ENCODE measurements at places on chromosomes 4 and X.

DNA sequence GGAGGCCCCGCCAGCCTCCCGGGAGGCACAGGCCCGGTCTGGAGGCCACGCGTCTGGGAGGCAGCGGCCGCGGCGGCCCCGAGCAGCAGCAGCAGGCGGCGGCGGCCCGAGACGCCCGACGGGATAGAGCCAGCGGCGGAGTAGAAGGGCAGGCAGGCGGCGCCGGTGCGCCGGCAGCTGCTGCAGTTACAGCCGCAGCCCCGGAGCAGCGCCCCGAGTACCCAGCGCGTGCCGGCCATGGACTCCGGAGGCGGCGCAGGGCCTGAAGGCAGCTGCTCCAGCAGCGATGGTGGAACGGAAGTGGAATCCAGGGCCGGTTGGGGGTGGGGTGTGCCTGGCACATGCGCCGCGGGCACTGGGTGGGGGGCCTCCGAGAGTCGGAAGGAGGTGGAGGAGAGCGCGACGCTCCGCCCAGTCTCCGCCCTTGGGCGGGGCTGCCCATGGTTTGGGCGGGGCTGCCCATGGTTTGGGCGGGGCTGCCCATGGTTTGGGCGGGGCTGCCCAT lies at the start of gene GRSF1:
Gene GRSF1 (minus strand): TSS at position 302 of the 505 bp plus-strand sequence. CDS start 63 bp downstream, at position 239.
- peak; percentile 91 for DNase-seq

DNA sequence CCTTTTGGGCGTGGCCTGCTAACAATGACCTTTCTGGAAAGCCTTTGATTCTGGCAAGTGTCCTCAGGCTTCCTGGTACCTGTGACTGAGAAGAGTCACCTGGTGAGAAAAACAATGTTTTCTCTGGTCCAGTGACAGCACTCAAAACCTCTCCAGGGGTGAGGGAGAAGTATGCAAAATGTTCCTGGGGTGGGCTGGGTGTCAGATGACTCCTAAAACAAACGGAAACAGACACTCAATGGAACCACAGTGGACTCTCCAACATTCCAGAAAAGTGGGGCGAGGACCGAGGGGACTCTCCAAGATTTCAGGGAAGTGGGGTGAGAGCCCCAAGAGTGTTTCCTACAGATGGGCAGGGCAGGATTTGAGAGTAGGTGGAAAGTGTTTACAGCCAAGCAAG lies 69.5 kb downstream of the ANAPC4 start:
- no peak for DNase-seq

- no peak for DNase-seq
Measured at GRCh38 chr4:73947239-73947985, 34.4 kb downstream of the PF4 start.

DNA sequence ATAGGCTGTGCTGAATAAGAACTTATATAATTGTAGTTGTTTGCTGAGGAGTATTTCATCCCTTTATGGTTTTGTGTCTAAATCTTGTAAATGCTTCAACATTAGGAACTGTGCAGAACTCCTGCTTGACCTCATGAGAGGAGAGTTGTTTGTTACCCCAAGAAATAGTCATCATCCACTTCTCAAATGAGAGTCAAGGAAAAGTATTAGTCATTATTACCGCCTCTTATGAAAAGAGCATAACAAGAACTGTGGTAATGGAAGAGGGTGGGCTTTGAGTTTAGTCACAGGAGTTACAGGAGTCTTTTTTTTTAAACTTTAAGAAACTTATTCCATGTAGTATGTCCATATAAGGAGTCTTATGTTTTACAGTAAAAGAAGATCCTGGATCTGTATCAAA lies 132.9 kb downstream of the RAP1GDS1 start:
- DNase-seq = no peak

DNA sequence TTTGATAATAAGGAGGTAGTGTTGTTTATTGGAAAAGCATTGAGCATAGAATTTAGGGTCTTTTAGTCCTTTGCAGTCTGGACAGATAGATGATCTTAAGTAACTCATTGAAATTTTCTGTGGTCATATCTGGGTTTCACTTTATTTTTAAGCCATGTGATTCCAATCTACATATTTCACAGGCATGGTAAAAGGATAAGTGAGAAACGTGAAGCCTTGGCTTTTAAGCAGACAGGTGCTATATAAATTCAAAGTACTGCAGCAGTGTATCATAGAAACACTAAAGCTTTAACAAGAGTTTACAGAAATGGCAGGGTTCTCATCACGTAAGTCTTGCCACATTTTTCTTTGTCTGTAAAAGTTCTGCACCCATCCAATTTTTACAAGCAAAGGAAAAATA lies 4.9 kb downstream of the PLS3 start:
- DNase-seq = no peak

DNA sequence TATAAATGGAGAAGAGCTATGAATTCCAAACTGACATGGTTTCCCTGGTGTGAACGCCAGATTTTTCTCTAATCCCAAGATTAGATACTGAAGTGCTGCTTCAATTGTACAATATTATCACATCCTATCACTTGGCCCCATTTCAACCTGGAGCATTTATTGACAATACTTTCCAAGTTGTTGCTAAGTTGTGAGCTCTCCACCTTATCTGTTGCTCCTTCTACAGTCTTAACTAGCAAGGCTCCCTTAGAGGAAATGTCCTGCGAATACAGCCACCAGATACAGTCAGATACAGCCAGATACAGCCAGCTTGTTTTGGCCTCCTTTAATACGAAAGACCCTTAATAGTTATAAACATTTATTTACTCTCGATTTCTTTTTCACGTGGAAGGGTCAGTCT lies 466.3 kb upstream of the FAM241A start:
- no peak for DNase-seq

- no peak for DNase-seq
Measured at GRCh38 chr4:109552237-109552636, 7.8 kb upstream of the MCUB start.

DNA sequence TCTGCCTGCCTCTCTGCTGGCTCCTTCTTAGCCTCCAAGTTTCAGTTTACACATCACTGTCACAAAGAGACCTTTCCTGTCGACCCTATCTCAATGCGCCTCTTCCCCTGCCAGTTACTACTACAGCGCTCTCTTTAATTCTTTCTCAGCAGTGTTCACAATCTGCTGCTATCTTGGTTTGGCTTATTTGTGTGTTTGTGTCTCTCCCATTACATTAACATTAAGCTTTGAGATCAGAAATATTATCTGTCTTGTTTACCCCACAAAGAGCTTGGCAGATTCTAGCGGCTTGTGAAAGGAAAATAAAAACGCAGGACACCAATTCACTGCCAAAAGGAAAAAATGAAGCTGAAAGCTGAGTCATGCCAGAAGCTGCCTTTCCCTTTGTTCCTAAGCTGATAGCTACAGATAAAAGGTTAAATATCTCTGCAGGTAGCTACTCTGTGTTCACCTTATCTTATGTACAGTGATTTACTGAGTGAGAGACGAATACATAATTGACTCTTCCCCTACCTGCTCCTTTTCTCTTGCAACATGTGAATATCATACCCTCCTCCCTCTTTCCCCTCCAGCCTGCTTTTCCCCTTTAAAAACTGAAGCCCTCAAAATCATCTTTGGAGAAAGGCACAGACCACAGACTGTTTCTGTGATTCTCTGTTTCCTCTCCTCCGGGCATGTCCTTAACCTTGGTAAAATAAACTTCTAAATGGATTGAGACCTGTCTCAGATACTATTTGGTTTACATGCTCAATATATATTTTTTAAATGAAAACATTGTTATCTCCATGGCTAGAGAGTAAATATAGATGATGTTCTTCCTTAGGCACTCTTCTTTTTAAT lies 19.3 kb upstream of the SLC9A7 start:
- DNase-seq = no peak

DNA sequence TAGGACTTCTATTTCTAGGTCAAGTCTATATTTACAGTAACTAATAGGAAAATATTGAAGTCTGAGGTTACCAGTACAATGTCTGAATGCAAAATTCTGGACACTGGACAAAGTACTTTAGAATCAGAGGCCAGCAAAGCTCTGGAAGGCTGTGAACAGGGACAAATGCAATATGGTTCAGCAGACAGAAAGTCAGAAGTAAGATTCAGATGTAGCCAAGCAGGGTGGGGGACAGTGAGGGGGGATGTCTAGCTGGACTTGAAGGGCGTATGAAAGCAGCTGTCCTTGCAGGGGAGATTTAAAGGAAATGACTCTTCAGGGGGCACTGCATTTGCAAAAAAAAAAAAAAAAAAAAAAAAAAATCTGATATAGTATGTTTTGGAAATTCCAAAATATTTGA lies 2.9 kb downstream of the SORBS2 start:
- no peak for DNase-seq

DNA sequence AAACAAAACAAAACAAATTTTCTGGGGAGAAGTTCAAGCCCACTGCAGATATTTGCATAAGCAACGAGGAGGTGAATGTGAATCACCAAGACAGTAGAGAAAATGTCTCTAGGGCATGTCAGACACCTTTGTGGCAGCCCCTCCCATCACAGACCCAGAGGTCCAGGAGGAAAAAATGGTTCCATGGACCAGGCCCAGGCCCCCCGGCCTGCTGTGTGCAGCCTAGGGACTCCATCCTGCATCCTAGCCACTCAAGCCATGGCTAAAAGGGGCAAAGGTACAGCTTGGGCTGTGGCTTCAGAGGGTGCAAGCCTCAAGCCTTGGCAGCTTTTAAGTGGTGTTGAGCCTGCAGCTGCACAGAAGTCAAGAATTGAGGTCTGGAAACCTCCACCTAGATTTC lies 54.0 kb downstream of the LPAR4 start:
- no peak for DNase-seq

GRCh38 chr4:41213625-41214135 lies 662 bp downstream of the APBB2 start:
- no peak for DNase-seq

DNA sequence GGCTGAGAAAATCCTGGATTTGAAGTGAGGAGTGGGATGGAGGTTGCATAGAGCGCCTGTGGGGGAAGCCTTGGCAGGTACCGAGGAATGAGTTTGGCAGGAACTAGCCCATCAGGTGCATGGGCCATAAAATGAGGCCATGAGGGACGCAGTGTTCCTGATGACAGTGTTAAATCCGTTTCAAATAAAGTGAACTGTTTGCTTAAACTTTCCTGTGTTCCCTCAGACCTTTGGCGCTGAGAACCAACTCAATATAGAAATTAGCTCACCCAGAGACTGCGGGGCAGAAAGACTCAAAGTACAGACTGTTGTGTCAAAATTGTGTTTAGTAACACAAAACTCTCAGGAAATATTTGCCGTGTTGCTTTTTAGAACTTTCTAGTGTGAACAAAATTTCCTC lies 250.0 kb upstream of the NR3C2 start:
- no peak for DNase-seq

DNA sequence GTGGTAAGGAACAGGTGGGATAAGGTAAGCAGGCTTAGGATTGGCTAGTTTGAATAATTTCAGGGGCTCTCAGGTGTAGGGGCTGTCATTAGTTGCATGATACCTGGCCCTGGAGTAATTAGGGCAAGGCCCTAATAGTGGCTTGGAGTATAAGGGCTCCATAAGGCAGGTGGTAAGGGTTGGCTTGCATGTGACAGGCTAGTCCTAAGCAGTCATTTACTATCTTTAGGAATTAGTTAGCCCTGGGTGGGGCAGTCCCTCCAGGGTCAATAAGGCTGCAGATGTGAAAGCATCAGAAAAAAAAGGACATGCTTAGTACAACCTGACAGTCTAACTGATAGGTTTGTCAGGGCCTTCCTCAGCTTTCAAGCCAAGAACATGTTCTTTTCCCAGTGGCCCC lies 7.8 kb upstream of the TMPRSS11D start:
- DNase-seq = no peak

DNA sequence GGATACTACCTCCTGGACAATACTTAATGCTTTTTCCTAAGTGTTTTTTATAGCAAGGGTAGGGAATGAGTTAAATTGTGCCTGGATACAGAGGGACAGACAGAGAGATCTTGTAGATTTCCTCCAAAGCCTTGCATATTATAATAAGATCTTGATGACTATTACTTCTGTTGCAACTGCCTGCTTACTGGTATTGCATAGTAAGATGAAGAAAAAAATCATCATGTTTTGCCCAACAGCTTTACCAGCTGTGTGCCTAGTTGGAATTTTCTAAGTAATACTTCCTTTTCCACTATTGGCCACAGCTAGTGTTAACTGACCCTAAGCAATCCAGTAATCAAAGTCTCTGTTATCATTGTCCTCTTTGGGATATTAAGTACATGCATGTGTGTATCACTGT lies 139.0 kb downstream of the DCK start:
- no peak for DNase-seq

GRCh38 chr4:8010618-8011017 lies 71.0 kb upstream of the AFAP1 start:
- no peak for DNase-seq

DNA sequence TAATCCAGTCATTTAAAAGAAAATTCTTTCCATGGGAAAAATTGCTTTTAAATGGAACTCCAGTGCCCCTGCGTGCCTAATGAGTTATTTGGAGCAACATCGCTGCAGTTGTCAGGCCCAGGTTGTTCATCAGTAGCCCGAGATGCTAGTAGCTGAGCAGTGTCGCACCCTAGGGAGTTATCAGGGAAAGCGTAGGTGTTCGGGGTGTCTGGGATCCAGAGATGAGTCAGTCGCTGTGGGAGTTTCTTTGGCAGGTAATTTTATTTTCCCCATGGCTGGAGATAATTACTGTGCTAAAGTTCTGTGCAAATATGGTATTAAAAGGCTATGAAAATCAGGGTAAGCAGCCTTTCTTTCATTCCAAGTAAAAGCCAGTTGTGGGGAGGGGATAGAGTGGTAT lies 49.4 kb downstream of the ANXA3 start:
- no peak for DNase-seq

DNA sequence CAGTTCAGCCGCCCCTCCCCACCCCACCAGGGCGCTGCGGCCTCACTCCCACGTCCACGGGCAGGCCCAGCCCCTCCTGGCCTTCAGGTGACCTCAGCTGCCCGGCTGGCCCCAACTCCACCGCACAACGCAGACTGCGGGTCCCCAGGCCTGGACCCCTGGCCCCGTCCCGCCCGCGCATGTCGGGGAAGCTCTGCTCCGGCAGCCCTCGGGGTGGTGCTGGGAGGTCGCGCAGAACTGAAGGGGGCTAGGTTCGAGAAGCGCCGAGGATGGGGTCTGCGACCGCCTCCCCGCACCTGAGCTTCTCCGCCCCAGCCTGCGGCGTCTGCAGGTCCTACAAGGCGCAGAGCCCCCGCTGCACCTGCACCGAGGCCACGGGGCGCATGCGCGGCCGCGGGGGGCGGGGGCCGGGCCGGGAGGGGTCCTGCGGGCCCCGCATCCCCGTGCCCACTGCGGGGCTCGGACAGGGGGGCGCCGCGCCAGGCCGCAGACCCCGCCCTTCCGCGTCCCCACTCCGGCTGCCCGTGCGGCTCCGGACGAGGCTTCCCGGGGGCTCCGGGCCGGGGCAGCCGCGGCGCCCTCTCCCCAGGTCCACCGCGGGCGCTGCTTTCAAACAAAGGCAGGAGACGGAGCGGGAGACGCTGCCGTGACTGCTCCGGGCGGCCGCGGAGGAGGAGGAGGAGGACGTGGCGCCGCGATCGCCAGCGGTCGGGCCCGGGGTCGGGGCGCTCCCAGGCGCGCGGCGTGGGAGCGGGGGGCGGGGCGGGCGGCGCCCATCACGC lies 672 bp upstream of the NAT8L start:
- no peak for DNase-seq

GRCh38 chr4:90495211-90495610 lies 368.0 kb downstream of the CCSER1 start:
- DNase-seq = no peak

- no peak for DNase-seq
Measured at GRCh38 chrX:130738638-130739195, 164.3 kb downstream of the ENOX2 start.
